D721Med (cell line): ENCODE measurements at places on chromosomes 1 and 21.

GRCh38 chr21:36747041-36747814 lies 48.3 kb downstream of the SIM2 start:
- no peak for DNase-seq

DNA sequence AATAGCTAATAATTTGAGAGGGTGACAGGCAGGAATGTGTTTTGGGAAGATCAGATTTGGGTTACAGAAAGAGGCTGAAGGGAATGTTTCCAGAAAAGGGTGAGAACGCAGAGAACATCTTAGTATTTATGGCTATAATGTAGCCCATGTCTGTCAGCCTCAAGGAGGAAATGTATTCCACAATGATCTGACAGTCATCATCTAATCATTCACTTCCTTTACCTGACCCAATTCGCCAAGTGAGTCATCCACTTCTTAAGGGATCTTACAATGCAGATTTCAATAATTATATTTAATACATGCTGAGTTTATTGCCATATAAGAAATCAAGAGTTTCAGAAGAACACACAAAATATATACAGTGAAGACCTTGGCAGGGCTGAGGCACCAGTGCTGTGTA lies 10.8 kb downstream of the TRIM45 start:
- DNase-seq, result no peak

- DNase-seq, result no peak
These were observed 397.2 kb downstream of the DUSP10 start for GRCh38 chr1:221344693-221345092.

GRCh38 chr21:42025376-42026081 lies 15.4 kb upstream of the ZBTB21 start:
- DNase-seq, result no peak

GRCh38 chr1:172653015-172653709 lies 5.7 kb upstream of the FASLG start:
- no peak for DNase-seq

GRCh38 chr1:150971583-150972416 lies 2.8 kb downstream of the CERS2 start:
- no peak for DNase-seq

- DNase-seq, result no peak
These were observed 188.2 kb downstream of the GRIK1 start for GRCh38 chr21:29751473-29752185.

- DNase-seq, result no peak
These were observed 56.4 kb downstream of the CHIA start for GRCh38 chr1:111347026-111347425.

DNA sequence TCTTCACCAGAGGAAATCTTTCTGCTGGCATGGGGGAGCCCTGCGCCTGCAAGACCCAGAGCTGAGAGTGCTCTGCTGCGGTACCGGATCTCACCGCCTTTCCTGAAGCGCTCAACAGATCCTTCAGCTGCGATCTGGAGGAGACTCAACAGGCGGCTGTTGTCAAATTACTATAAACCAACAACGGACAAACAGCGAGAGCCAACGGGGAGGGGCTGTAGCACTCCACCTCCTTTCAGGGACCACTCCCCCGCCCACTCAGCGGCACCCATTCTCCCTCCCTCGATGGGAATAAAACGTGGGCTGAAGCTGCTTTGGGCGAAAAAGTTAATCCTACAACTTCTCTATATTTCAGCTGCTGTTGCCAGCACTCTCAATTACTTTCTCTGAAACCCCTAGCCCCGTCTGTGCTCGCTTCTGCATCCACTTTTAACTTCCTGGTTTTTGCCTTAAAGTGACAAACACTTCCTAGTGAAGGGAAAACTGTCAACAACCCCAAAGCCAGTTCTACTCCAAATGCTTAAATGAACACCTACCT lies at the start of gene FMO5:
Gene FMO5 (minus strand): TSS at position 147 of the 538 bp plus-strand sequence. CDS start 310 bp downstream, outside the sequence.
- DNase-seq, result no peak

DNA sequence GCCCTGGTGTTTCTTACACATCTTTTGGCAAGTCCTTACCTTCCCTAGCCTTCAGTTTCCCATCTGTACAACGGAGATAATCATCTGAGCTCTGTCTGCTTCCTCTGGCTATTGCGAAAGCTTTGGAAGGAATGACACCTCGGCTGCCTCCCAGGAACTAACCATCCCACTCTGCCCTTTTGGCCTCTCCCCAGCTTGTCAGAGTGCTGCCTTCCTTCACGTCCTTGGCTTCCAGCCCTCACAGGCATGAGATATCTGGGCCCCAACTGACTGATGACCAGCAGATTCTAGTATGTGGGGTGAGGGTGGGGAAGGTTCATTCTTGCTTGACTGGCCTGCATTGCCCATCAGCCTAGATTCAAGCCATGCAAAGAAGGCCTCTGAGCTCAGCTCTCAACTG lies 253.1 kb upstream of the FGGY start:
- DNase-seq, result no peak

GRCh38 chr1:205199931-205200299 lies 11.6 kb downstream of the DSTYK start:
- DNase-seq, result no peak

GRCh38 chr1:94852788-94853187 lies 32.6 kb downstream of the SLC44A3 start:
- no peak for DNase-seq

GRCh38 chr1:91583326-91583755 lies 82.7 kb downstream of the CDC7 start:
- DNase-seq, result no peak

DNA sequence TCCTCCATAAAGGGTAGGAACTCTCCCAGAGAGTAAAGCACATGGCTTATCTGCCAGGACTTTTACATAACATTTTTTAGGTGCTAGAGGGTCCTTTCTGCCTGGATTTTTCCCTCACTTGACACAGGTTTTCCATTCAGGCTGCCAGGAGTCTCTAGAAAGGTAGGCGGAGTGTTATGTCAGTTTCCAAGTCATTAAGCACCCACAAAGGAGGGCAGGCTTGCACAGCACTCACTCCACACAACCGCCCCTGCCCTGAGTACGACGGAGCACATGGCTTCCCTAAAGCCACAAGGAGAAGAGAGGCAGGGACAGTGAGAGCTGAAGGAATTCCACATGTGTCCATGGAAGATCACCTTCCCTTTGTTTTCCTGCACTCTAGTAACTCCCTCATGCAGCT lies 55.7 kb downstream of the CAPZB start:
- DNase-seq, result no peak

DNA sequence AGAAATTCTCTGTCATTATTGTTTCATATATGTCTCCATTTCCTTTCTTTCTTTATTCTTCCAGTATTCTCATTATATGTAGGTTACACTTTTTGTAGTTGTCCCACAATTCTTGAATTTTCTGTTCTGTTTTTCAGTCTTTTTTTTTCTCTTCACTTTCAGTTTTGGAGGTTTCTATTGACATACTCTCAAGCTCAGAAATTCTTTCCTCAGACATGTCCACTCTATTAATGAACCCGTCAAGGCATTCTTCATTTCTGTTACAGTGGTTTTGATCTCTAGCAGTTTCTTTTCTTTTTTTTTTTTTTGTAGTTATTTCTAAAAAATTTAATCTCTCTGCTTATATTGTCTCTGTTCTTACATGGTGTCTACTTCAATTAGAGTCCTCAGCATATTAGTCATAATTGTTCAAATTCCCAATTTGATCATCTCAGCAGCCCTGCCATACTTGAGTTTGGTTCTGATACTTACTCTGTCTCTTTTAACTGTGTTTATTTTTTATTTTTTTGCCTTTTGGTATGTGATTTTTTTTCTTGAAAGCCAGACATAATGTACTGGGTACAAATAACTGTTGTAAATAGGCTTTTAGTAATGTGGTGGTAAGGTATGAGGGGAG lies 49.5 kb upstream of the KCNK2 start:
- no peak for DNase-seq

GRCh38 chr1:222892137-222892769 lies 77.4 kb downstream of the DISP1 start:
- DNase-seq, result no peak

DNA sequence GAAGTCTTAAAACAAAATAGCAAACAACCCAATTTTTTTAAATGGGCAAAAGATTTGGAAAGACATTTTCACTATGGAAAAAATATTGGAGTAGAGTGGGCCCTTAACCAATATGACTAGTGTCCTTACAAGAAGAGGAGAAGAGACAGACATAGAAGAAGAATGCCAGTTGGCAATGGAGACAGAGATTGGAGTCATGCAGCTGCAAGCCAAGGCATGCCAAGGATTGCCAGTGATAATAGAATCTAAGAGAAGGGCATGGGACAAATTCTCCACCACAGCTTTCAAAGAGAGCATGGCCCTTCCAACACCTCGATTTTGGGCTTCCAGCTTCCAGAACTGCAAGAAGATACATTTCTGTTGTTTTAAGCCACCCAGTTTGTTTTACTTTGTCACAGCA lies 92.7 kb downstream of the RGS2 start:
- DNase-seq, result no peak

- DNase-seq, result no peak
These were observed 10.9 kb upstream of the C4BPB start for GRCh38 chr1:207077470-207078377.

DNA sequence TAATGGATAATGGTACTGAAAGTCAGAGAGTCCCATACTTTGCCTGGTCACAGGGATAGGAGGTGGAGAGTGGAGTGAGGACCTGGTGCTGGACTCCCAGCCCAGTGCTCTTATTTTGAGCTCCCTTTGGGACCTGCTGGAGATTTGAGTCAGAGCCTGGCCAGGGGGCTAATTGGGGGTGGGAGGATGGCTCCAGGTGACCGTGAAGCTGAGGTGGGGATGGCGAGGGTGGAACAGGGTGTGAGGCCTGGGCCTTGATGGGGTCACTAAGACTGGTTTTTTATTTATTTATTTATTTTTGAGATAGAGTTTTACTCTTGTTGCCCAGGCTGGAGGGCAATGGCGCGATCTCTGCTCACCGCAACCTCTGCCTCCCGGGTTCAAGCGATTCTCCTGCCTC lies 17.8 kb downstream of the AMPD2 start:
- no peak for DNase-seq

GRCh38 chr1:30513396-30514136 lies 209.8 kb downstream of the MATN1 start:
- DNase-seq, result no peak

- no peak for DNase-seq
These were observed 18.5 kb upstream of the BTG3 start for GRCh38 chr21:17631195-17631594.

GRCh38 chr21:42141643-42142042 lies 70.5 kb downstream of the UMODL1 start:
- DNase-seq, result no peak

DNA sequence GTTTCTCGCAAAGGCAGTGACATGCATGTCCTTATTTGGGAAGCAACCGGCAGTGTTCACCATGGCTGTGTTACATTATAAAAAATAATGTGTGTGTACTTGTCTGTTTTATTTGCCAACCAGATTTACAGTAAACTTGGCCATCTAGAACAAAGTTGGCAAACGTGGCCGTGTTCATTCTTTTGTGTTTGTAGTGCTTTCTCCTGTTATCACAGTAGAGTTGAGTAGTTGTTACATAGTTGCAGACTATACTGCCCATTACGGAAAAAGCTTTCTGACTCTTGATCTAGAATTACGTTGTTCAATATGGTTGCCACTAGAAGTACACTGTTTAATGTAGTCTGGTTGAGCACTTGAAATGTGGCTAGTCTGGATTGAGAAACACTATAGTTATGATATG lies 19.4 kb downstream of the SOAT1 start:
- no peak for DNase-seq

DNA sequence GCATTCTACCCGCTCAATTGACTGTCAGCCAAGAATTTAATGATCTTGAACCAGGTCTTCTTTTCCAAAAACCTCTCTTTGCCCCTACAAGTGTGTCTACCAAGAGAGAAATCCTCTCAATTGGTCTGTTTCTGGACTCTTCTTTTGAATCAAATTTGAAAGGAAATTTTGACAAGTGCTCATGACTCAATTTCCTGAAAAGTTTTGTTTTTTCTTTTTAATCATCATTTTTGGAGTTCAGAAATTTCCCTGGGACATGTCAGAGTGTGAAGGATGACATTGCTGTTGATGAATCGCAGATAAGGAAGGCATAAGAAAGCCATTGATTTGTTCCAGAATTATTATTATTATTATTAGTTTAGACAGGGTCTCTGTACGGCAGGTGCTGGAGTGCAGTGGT lies 88.2 kb upstream of the AKT3 start:
- DNase-seq, result no peak

DNA sequence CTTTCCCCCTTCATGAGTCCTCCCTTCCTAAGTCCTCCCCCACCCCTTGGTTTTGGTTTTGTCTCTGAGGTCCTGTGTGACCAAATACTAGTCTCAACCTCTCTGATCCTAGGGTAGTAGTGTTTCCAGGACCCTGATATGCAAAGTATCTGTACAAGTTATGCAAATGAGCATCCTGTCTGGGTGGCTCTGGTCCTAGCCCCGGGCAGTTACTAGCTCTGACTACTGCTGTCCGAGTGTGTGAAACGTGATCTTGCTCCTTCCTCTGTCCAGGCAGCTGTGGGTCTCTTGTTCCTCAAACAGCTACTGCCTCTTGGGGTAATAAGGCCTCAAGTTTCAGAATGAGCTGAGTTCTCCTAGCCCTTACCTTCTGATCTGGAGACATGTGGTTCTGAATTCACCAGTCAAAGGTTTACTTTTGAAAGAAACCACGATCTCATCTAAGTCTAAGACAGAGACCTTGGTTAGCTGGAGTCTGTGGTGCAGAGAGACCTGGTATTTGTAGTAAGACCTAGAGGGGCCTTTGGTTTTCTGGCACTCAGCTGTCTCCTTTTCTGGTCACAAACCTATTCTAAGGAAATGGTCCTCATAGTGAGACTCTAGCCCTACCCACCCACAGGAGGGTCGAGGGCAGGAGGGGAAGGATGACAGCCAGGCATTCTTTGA lies 31.0 kb upstream of the IL19 start:
- no peak for DNase-seq

DNA sequence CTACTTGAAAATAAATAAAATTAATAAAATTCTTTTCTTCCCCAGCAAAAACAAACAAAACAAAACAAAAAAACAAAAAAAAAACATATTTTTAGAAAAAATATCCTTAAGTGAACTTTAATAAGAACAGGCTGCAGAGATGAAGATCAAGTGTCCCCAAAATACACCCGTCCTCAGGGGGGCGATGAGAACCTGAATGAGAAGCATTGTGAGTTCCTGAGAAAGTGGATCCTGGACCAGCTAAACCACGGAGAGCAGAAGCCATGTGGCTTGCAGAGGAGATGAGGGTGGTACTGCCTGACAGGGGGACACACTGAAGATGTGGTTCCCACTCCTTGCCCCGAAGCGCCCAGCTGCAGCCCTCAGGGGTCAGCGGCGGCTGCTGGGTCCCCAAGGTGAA lies 89.3 kb downstream of the ITPKB start:
- no peak for DNase-seq

DNA sequence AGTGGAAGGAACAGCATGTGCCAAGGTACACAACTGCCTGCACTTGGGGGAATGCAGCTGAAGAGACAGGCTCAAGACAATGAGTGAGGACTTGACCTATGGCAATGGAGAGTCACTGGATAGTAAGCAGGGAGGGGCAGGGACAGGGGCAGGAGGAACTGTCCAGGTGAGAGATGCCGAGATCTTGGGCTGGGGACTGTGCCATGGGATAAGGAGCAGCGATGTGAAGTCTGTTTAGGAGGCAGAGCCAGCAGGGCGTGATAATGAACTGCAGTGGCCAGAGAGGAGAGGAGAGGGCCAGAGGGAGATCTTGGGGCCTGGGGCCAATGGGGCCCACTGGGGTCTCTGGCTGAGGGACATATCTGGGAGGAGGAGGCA lies 17.8 kb upstream of the EPB41 start:
- DNase-seq, result no peak

- no peak for DNase-seq
These were observed 142.4 kb downstream of the PLPP3 start for GRCh38 chr1:56436912-56437417.

- DNase-seq, result no peak
These were observed 56.9 kb downstream of the SLC45A1 start for GRCh38 chr1:8374812-8375211.

- DNase-seq, result no peak
These were observed 23.0 kb upstream of the TBX15 start for GRCh38 chr1:119011116-119011515.

GRCh38 chr1:164466429-164466828 lies 92.6 kb upstream of the PBX1 start:
- no peak for DNase-seq
